Glomerular endothelial cell (primary cell): ENCODE measurements at places on chromosomes 16 and 17. TPM values are rescaled to one million over a fixed set of nuclear protein-coding genes. Genes with fewer than 3 reads are reported as not detected.

Gene TNFSF12
- total RNA-seq: 30.3 and 38.2 TPM in 2 replicates

Gene WDR90
- total RNA-seq: 17.4 and 21.2 TPM in 2 replicates

GRCh38 chr17:2238432-2239169, 65.0 kb downstream of the SMG6 start:
- DNase-seq: no peak

GRCh38 chr16:74729783-74730683, 29.4 kb upstream of the MLKL start:
- no peak for DNase-seq

- DNase-seq: no peak
These were observed 55.3 kb downstream of the SOCS3 start for GRCh38 chr17:78304549-78305037.

GRCh38 chr17:58789831-58790230, 34.2 kb downstream of the PPM1E start:
- DNase-seq: no peak

GRCh38 chr17:17565471-17566339, 25.8 kb downstream of the PEMT start:
- no peak for DNase-seq
